ENCODE measurements at places on chromosomes 5 and 9. TPM values are rescaled to one million over a fixed set of nuclear protein-coding genes. Genes with fewer than 3 reads are reported as not detected.

AGXT2 gene
- not detected for total RNA-seq

PLPP7 gene
- total RNA-seq, result 7.2 TPM

MED22 gene
- total RNA-seq, result 34.4 TPM

MSMP gene
- not detected for total RNA-seq

ZNF483 gene
- total RNA-seq, result 45.7 TPM

INSL4 gene
- not detected for total RNA-seq

LCN15 gene
- not detected for total RNA-seq

EQTN gene
- 8.1 TPM for total RNA-seq
